ENCODE measurements at places on chromosomes 1 and 21.

DNA sequence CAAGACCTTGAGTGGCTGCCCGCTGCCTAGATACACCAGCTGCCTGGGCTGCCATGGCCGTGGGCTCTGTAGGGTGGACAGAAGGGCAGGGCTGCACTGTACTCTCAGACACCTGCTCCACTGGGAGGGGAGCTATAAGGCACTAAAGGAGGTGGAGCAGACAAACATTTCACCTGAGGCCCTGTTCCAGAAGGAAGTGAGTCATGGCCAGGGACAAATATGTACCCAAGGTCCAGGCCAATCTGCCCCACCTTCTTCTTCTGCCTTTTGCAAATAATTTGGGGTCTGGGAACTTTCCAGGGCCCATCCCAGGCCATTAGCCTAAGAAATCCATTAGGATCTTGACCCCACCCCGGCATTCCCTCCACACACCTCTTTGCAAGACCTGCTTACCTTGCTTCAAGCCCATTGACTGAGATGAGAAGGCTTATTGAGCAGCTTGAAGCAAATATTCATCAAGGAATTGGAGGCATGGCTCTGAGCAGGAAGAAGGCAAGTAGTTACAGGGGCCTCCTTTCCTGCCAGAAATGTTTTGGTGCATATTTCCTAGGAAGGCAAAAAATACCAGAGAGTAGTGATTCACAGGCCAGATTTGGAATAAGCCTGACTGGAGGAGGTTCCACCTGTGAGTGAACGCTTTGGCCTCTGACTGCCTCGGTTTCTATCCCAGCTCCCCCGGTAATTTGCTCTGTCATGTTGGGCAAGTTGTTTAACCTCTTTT lies at the start of gene CAPN8:
TSS of gene CAPN8 (minus strand) at position 110 of the 721 bp plus-strand sequence. CDS start at position 55, 55 bp downstream.
- DNase-seq = no peak

- DNase-seq = no peak
Measured at GRCh38 chr1:26388791-26389445, 16.4 kb upstream of the ZNF683 start.

- DNase-seq = no peak
Measured at GRCh38 chr1:204990059-204990664, 52.9 kb upstream of the CNTN2 start.

DNA sequence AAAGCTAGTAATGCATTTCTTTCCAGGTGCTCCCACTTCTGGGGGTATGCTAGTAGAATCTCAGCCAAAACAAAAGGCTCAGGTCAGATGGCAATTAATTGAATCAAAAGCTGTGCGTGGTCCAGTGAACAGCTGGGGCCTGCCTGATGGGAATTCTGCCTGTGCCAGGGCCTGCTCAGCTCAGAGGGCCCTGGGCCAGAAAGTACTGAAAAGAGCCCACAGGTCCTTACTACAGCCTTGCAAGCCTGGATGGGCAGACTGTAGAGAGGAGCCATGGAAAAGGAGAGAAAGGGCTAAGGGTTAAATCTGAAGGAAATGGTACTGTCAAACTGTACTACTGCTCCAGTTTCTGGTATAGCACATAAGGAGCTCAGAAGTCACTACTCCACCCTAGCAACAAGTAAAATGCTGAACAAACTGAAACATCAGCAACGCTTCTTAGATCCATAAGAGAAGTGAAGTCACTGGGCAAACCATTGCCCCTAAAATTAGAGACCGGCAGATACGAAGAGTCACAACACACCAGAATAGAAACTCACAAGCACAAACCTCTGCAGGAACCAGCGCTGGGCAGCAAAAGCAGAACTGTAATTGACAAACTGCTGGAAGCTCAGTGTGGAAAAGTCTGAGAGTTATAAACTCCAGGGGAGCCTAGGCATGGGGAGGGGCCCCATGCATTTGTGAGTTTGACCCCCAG lies 121.1 kb upstream of the SYT6 start:
- no peak for DNase-seq

GRCh38 chr1:8285103-8285502 lies 32.8 kb upstream of the SLC45A1 start:
- no peak for DNase-seq

GRCh38 chr1:86146566-86146965 lies 10.0 kb downstream of the COL24A1 start:
- DNase-seq = no peak

- DNase-seq = no peak
Measured at GRCh38 chr1:43619996-43620920, 29.7 kb upstream of the KDM4A start.

GRCh38 chr1:62371375-62371774 lies 52.1 kb upstream of the KANK4 start:
- DNase-seq = no peak

DNA sequence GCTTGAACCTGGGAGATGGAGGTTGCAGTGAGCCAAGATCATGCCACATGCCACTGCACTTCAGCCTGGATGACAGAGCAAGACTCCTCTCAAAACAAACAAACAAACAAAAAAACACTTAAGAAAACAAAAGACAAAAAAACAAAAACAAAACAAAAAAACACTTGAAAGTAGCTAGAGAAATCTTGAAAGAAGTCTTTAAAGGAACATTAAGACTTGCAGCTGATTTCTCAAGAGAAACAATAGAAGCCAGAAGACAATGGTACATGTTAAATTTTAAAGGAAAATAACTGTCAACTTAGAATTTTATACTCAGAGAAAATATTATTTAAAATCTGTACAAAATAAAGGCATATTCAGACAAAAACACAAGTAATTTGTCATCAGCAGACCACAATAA lies 71.3 kb downstream of the HLX start:
- no peak for DNase-seq

DNA sequence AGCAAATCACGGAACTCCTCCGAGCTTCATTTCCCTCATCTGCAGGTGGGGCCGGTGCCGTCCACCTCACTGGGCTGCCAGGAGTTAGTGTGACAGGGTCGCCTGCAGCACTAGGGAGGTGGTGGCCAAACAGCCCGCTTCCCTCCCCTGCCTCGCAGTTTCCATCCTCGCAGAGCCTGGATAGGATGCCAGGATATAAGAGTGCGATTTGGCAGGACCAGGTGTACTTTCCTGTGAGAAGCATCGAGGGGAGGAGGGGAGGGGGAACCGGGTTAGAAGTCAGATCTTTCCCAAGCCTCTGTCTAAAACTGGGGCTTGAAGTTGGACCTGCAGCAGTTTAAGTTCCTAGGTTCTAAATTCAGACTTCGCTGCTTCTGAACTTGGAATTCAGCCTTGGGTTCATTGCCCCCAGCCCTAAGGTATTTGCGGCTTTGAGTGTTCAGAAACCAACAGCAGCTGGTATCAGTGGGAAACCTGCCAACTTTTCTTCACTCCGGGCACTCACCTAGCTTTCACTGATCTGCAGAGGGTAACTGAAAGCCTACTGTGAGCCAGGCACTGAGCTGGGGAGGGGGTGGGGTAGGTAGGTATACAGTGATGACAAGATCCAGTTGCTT lies 1.7 kb upstream of the JUN start:
- peak; percentile 58 for DNase-seq

- DNase-seq = no peak
Measured at GRCh38 chr21:45351526-45352275, 53.3 kb upstream of the COL18A1 start.

DNA sequence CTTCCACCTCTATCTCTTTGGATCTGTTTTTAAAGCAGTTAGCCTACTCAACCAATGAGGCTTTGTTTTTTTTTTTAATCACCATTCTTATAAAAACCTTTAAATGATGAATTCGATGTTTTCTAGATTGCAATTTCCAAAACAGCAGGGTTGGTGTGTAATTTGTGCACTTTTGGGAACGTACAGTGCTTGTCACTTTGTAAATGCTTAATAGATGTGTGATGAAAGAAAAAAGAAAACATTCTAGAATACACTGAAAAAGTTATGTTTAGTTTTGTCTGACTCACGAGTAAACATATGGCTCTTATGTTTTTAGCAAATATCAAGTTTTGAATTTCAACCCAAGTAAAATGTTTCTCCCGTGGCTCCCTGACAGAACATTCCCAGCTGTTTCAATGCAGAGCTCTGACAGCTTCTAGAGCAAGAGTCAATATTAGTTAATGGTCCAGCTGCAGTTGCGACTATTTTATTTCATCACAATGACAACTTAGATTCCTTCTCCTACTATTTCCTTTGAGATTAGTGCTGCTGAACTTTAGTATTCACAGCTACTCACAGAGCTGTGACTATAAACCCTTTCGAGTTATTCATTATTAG lies 362.5 kb upstream of the ADAMTS5 start:
- DNase-seq = no peak

GRCh38 chr1:14968251-14968851 lies 185.2 kb upstream of the TMEM51 start:
- DNase-seq = no peak

GRCh38 chr1:45815667-45816458 lies 12.5 kb downstream of the MAST2 start:
- DNase-seq = no peak

DNA sequence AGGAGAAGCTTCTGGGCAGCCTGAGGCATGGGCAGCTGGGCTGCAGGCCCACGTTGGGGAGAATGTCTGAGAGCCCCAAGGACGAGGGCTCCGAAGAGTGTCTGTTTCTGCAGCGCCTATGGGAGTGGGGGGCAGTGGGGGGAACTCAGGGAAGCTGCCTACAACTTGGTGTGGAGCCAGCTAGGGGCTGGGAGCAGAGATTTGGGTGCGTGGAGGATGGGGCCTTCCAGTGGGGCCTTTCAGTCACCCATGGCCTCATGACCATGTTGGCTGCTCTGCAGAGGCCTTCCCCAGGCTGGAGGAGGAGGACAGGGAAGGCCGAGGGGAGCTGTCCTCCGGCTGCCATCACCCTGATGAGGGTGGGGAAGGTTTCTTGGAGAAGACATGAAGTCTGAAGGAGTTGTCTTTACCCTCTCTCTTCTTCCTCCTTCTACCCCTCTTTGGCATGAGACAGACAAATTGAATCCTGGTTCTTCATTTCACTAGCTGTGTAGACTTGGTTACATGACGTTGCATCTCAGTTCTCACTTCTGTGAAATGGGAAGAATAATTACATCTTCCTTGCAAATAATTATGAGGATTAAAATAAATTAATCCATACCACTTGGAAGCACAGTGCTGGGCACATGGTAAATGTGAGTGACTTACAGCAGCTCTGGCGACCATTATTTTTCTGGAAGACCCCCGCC lies 8.3 kb downstream of the PPFIA4 start:
- DNase-seq = no peak

DNA sequence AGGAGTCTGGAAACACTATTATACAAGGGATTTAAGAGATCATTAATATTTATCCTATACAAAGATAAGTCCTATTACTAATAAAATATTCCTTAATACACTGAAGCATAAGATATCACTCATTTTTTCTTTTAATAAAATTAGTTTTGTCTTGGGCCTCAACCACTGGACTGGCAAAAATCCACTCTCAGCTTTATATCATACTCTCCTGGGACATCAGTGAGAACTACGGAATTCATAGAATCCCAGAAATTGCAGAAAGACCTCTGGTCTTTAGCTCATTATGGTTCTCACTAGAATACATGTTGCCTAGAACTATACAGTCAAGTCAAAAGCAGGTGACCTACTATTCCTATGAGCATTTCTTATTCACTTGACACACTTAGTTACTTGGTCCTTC lies 285.0 kb downstream of the LRRC40 start:
- no peak for DNase-seq

DNA sequence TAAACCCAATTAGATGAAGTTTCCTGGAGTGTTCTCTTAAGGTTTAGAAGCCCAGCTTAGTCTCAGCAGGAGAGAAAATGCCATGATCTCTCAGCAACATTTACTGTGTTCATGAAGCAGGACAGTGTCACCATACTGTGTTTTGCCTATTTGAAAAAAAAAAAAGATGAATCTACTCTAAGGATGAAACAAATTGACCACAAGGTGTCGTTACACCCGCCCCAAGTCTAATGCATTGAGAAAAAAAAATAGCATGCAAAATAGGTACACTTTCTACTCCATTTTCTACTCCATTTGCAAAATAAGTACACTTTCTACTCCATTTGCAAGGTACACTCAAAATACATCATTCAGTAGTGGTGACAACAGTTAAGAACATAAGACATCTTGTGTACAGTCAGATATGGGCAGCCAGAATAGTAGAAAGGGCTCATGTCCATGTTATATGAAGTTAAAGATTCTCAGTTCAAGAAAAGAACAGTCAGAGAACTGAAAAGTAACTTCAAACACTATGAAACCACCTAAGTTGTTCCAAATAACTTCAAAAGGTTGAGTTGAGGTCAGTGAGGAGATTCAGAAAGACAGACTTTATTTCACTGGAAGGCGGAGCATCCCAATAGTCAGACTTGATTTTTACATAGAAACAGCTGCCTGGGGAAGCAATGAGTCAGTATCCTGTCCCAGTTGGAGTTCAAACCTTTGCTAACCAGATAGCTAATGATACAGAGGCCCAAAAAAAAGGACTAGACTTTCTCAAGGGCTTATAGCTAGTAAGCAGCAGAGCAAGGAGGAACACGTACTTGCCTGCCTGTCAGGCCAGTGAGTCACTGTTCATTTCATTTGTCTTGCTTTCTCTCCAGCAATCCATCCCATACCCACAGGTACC lies 13.3 kb downstream of the PLPPR5 start:
- no peak for DNase-seq

- DNase-seq = no peak
Measured at GRCh38 chr1:92901699-92902405, 59.4 kb downstream of the DIPK1A start.

DNA sequence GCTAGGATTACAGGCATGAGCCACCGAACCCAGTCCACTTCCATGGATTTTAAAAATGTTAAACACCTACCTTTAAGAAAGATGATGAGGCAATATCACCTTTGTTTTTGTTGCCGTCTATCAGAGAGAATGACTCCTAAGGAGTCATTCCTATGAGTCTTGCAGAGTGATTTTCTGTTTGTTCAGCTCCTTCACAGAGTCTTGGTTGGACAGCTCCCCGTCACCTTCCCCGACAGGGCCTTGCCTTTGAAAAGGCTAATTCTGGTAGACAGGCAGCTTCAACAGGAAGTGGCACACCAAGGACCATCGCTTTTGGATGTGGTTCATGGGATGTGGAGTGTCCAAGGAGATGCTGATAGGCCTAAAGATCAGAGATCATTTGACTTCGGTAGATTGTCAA lies 17.5 kb downstream of the ZBTB18 start:
- no peak for DNase-seq

GRCh38 chr1:209513226-209513625 lies 70.3 kb upstream of the CAMK1G start:
- DNase-seq = no peak

DNA sequence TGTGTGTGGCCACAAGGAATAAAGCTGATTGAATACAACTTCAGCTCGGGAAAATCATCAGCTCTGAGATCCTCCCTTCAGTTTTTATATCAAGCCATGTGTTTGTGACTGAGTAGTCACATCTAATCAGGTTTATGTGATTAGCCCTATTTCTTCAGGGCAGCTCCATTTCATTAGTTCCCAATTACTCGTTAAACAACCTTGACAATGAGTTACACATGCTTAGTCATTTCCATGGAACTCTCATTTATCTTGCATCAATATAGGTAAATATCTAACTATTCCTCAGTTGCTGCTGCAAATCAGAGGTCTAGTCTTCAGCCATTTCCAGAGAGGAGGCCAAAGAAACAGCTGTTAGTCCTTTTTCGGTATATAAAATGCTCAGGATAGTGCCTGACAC lies 16.3 kb downstream of the CRB1 start:
- no peak for DNase-seq

- DNase-seq = no peak
Measured at GRCh38 chr1:36471830-36472641, 7.9 kb upstream of the MRPS15 start.

- DNase-seq = no peak
Measured at GRCh38 chr1:24018611-24019580, 38.8 kb upstream of the SRSF10 start.

- DNase-seq = no peak
Measured at GRCh38 chr1:219427403-219427802, 185.5 kb downstream of the ZC3H11B start.

- DNase-seq = peak; percentile 45
Measured at GRCh38 chr21:46153247-46154154, 1.9 kb downstream of the FTCD start.

- DNase-seq = no peak
Measured at GRCh38 chr1:61050541-61051442, 31.6 kb upstream of the NFIA start.

Measured in CD4-positive, alpha-beta T cell treated with Interleukin-1 beta for 1 hour (primary cell).